PC-3 (cell line): ENCODE measurements at places on chromosomes 12 and 14. TPM values are rescaled to one million over a fixed set of nuclear protein-coding genes. Genes with fewer than 3 reads are reported as not detected.

DACT1 gene
- total RNA-seq, result 0.40 and 1.8 TPM in 2 replicates

MAPKAPK5 gene
- total RNA-seq, result 65.0 and 78.2 TPM in 2 replicates

CCDC38 gene
- total RNA-seq, result not detected in 2 replicates

IAPP gene
- total RNA-seq, result not detected in 2 replicates

RILPL1 gene
- 14.7 and 18.8 TPM in 2 replicates for total RNA-seq

CMA1 gene
- total RNA-seq, result not detected in 2 replicates

TSPAN19 gene
- total RNA-seq, result not detected in 2 replicates

PTPRR gene
- total RNA-seq, result 2.3 and 3.1 TPM in 2 replicates

PLBD1 gene
- 0.87 and 1.5 TPM in 2 replicates for total RNA-seq

TMEM63C gene
- 4.0 and 5.4 TPM in 2 replicates for total RNA-seq

LTBP2 gene
- 17.4 and 18.1 TPM in 2 replicates for total RNA-seq
